ENCODE measurements at places on chromosomes 3 and 15.

DNA sequence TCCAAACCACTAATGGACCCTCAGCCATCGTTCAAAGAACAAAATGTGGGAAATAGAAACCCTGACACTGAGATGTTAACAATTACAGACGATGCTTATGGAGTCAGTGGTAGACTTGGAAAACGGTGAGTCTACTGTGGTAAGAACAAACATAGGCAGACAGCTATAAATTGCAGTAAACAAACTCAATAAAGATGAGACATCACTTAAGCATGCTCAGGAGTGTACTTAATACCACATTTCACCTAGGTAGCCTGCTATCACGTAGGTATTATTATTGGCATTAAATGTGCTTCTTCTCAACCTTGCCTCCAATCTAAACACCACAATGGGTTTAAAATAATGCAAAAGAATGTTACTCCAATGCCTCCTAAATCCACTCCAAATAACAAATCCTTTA is 2.5 kb downstream of the OSBPL10 start:
- no peak for DNase-seq

DNA sequence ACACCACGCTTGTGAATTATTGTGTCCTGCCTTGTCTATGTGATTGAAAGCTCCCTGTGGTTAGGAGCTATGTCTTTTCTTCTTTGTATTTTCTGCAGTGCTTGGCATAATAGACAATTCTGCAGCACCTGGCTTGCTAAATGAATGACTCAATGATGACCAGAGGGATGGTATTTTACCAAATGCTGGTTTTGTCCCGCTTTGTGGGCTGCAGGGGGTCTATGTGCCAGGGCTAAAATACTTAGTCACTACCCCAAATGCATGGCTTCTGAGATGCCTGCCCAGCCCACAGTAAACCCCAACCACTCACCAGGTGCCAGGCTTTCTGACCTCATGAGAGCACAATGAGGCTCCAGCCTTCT is 50.9 kb downstream of the BOC start:
- no peak for DNase-seq

DNA sequence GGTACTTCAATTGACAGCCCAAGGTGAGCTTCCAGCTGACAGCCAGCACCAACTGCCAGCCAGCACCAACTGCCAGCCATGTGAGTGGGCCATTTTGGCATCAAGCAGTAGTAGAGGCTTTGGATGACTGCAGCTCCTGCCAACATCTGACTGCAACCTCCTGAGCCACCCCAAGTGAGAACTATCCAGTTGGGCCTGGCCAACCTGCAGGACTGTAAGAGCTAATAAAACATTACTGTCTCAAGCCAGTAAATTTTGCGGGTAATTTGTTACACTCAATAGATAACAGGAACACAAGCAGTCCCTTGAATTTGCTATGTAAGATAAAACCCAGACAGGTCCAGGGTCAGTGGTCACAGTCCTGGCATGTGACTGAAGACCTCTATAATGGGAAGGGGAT is 29.7 kb downstream of the EPHB1 start:
- DNase-seq: no peak

GRCh38 chr3:164375995-164376394 is 702.3 kb downstream of the SI start:
- DNase-seq: no peak

GRCh38 chr3:117868766-117869165 is 1159.2 kb downstream of the TUSC7 start:
- DNase-seq: no peak

DNA sequence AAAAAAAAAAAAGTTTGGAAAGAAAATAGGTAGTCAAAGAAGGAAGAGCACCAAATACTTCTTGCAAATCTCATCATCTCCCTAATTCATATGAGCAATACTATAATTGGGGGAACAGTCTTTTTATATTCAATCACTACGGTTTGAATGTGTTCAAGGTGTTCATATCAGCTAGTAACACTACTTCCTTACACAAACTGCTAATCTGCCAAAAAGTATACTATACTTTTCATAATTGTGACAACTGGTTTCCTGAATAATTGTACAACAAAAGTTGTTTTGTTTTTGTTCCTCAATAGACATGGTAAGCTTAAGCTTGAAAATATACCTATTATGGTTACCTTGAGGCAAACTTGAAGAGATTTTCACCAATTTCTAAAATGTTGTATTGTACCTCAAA is 12.1 kb downstream of the SETD2 start:
- DNase-seq: no peak

GRCh38 chr15:29465196-29465595 is 195.6 kb upstream of the NSMCE3 start:
- DNase-seq: no peak

All from pancreas (tissue), 10 donors.